ENCODE measurements at places on chromosomes 13 and 19. TPM values are rescaled to one million over a fixed set of nuclear protein-coding genes. Genes with fewer than 3 reads are reported as not detected.
A peak's percentile ranks its signal among the peaks of the same experiment; 100 is the strongest.

Gene RGS9BP
- total RNA-seq, result 0.69 TPM

Gene PRTN3
- total RNA-seq, result not detected

Gene FFAR1
- total RNA-seq, result not detected

Gene ITGBL1
- total RNA-seq, result not detected

Gene KIR3DL3
- total RNA-seq, result not detected

Gene ZNF578
- not detected for total RNA-seq

DNA sequence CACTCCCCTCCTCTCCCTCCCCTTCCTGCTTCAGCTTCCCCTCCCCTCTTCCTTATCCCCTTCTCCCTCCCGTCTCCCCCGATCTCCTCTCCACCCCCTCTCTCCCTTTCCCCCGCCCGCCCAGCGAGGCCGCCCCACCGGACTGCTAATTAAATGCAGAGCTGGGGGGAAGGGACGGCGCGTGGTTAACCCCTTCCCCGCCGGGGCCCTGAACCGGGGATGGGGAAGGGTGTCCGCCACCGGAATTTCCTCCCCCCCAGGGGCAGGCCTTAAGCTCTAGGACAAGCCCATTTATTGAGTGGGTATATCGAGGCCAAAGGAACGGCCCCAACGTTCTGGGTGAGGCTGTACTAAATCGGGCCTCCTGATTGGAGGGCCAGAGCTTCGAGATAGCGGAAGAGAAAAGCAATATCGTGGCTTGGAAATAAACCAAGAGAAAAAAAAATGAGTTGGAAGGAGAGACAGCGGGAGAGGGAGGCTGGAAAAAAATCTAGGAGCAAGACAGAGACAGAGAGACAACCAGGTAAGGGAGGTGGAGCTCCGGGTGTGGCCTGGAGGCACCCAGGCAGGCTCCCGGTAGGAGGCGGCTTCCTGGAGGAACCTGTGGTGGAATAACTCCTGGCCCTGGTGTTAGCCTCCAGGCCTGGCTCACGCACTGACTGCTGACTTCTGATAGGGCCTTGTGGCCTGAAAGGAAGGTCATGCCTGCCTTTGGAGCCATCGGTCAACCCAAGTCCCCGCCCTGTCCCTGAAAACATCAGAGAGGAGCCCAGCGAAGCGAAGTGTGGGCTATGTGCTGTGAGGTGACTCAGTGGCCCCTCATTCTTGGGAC, 11.6 kb upstream of the JUND start:
- peak; percentile 82 for DNase-seq

- DNase-seq, result no peak
These were observed 1.4 kb upstream of the LRG1 start for GRCh38 chr19:4541114-4541805.

DNA sequence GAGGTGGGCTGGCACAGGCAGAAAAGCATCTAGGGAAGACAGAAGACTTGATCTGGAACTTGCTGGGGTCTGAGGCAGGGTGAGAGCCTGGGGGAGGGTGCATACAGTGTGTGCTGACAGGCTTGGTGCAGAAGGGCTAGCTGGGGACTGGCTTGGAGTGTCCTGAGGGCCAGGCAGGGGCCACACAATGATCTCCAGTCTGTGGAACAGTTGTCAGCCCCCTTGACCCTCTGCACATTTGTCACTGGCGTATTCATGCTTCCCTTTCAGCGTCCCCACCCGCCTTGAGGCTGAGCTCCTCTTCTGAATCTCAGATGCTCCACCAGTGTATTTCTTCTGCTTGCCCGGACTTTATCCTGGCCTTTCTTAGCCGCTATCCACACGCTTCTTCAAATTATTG, 2.8 kb upstream of the MICU2 start:
- no peak for DNase-seq

- DNase-seq, result peak; percentile 34
These were observed 2.1 kb downstream of the UNC13A start for GRCh38 chr19:17686023-17686521.

GRCh38 chr13:27965343-27965739, 3.8 kb downstream of the CDX2 start:
- DNase-seq, result no peak

GRCh38 chr19:16343156-16343555, 18.5 kb downstream of the KLF2 start:
- no peak for DNase-seq

DNA sequence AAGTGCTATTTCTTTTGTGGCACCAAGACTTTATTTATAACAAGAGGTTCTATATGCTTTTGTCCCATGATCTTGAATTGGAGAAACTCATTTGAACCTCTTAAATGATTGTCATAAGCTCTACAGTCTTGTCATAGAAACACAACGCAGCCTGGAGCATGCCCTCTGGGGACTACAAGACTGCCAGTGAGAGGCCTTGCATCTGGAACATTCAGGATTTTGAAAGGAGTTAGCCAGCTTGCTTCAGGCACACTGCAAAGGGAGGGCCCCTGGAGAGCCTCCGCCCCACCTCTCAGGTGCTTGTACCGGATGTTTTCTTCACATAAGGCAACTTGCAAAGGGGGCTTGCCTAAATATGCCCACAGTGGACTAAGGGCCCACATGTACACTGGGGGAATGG, 130.5 kb downstream of the LIG4 start:
- no peak for DNase-seq

DNA sequence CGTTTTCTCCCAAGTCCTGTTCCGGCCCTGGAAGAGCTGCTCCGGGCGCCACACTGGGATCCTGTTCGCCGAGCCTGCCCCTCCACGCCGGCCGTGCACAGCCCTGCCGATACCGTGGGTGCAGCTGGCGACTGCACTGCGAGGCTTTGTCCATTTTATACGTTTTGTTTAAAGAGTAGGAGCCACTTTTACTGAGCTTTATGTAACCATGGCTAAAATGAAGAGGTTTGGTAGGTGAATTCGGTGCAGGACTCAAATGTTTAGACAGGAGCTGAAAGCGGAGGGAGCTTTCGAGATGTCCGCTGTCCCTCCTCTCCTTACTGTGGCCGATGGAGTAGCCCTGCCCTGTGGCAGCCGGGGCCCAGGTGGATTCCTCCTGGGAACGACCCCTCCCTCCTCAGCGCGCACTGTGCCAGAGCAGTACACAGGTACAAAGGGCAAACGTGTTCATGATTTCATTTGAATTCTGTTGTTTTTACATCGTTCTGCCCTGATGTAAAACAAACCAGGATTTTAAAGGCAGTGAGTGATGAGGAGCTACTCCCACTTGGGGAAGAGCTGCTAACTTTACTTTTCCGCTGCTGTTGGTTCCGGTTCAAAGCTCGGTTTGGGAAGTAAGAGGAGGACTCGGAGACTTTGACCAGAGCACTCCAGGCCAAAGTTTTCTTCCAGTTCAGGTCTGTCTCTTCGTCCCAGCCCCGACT, 1.7 kb downstream of the COL4A2 start:
- no peak for DNase-seq

- no peak for DNase-seq
These were observed 25.6 kb downstream of the LRCH1 start for GRCh38 chr13:46578590-46578975.

DNA sequence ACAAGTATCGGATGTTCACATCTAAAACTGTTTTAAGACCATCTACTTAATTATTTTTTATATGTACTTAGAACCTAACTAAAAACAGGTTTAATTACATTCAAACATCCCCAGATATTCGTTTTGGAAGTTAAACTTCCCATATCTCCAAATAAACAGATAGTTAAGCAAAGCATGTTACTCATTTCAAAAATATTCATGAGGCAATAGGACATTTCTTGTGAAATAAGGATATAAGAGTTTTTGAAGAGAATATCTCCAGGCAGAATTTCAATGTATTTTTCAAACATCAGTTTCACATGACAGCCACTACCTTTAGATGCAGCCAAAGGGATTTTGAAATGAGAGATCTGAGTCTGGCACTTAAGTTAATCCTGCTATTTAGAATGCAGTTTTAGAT, 697.5 kb downstream of the SLITRK1 start:
- peak; percentile 52 for DNase-seq

DNA sequence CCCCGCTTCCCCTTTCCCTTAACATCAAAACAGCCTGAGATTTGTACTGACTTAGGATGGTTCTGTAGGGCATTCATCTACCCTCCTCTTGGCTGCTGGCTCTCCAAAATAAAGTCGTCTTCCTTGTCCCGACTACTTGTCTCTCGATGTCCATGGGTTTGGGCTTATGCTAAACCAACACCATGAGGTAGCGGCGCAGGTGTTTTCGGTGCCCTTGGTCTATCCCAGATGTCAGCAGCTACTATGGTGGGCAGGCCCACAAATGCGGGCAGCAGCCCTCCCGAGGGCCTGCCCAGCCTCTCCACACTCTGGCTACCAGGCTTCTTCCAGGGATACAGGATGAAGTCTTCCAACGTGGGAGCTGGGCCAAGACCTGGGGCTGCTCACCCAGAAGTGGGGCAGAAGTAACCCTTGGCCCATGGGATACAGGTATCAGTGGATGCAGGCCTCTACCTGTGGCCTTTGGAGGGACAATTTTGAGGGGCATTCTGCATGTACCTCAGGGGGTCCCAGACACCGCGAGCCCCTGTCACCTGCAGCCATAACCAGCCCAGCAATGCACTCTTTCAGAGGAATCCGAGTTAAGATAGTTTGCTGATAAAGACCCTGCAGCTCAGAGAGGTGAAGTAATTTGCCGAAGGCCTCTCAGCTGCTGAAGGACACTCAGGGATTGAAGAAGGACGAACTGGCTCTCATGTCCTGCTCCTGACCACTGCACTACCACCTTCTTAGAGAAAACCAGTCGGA, 47.8 kb upstream of the VSTM2B start:
- no peak for DNase-seq

DNA sequence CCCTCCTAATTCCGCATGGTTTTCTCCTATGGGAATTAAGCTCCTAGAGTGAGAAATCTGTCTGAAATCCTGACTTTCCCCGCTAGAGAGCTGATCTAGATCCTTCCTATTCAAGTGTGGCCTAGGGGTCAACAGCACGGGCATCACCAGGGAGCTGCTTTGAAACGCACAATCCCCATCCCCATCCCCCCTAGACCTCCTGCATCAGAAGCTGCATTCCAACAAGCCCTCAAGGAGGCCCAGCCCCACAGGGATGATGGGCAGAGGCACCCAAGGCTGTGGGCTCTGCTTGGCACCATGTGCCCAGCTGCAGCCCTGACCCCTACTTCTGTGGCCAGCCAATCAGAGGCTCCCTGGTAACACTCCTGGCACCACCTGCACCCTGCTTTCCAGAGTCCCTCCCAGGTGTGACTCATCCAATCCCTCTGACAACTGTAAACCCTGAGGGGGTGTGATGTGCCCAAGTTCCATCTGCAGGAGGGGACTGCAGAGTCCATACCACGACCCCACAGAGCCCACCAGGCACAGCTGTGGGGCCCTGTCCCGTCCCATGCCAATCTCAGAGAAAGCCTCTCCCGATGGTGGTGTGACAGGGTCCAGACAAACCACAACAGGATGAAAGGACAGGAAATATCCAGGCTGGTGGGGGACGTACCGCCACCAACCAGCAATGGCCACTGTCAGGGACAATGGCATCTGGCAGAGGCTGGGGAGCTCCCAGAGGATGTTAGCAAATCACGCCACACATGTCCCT, 19.8 kb upstream of the SLC35E1 start:
- peak; percentile 58 for DNase-seq

GRCh38 chr19:53992211-53992610, 774 bp downstream of the CACNG6 start:
- no peak for DNase-seq

GRCh38 chr13:42880056-42880605, 98.7 kb downstream of the FAM216B start:
- no peak for DNase-seq

- no peak for DNase-seq
These were observed 3.1 kb downstream of the CD320 start for GRCh38 chr19:8304841-8305621.

- peak; percentile 51 for DNase-seq
These were observed 11.5 kb downstream of the S1PR2 start for GRCh38 chr19:10219678-10220077.

DNA sequence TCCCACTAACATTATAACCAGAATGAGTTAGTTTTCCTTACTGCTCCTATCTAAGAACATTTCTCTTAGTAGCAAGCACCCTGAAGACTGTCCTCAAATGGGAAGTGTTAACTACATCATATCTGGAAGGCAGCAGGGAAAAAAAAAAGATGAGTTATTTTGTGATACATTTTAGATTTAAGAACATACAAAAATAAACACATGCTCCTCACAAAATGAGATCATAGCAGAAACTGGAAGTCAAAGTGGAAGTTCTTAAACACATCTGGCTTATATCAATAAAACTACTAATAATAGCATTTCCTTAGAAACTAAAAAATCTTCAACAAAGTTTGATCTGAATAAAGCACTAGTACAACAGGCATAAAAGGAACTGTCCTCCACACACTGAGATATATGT, 70.4 kb downstream of the SLITRK6 start:
- no peak for DNase-seq
